ENCODE measurements at places on chromosomes 11 and 22. TPM values are rescaled to one million over a fixed set of nuclear protein-coding genes. Genes with fewer than 3 reads are reported as not detected.

The CRYBA4 gene
- total RNA-seq = not detected

The CELSR1 gene
- 29.1 TPM for total RNA-seq

The OR2AG1 gene
- not detected for total RNA-seq

The OR8D1 gene
- total RNA-seq = not detected

The AMOTL1 gene
- total RNA-seq = 8.3 TPM

The POTEH gene
- total RNA-seq = not detected

The SCUBE2 gene
- 0.44 TPM for total RNA-seq

The ANO3 gene
- not detected for total RNA-seq

The UBTFL1 gene
- total RNA-seq = not detected

The CCDC87 gene
- 0.84 TPM for total RNA-seq

The SLC43A1 gene
- total RNA-seq = 2.1 TPM

The POU2AF3 gene
- total RNA-seq = 1.2 TPM

The SLC16A8 gene
- not detected for total RNA-seq

The CCDC89 gene
- total RNA-seq = not detected
